ENCODE measurements at places on chromosomes 12 and 14.

DNA sequence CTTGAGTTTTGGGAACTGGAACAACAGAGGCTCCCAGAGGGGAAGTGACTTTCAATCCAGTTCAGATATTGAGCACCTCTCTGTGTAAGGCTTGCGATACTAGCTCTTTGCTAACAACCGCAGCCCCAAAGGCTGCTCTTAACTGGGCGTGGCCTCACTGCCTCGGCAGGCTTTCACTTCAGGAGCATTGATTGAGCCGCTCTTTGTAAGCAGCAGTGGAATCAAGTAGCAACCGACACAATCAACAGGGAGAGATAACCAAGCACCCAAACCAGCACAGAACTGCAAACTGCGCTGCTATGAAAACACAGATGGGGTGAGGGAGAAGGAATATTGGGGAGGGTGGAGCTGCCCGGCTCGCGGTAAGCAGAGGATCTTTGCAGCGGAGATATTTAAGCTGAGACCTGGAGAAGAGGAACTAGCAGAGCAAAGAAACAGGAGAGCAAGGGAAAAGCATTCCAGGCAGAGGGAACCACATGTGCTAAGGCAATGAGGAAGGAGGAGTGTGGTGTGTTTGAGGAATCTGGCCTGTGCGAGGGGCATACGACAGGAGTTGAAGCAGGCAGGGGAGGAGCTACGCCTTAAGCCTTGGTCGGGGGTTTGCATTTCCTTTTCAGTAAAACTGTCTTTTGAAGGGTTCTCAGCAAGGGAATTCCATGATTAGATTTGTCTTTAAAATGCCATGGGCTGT lies 17.3 kb upstream of the YY1 start:
- DNase-seq = no peak

- no peak for DNase-seq
These were observed 16.7 kb upstream of the ZDHHC22 start for GRCh38 chr14:77158175-77158881.

DNA sequence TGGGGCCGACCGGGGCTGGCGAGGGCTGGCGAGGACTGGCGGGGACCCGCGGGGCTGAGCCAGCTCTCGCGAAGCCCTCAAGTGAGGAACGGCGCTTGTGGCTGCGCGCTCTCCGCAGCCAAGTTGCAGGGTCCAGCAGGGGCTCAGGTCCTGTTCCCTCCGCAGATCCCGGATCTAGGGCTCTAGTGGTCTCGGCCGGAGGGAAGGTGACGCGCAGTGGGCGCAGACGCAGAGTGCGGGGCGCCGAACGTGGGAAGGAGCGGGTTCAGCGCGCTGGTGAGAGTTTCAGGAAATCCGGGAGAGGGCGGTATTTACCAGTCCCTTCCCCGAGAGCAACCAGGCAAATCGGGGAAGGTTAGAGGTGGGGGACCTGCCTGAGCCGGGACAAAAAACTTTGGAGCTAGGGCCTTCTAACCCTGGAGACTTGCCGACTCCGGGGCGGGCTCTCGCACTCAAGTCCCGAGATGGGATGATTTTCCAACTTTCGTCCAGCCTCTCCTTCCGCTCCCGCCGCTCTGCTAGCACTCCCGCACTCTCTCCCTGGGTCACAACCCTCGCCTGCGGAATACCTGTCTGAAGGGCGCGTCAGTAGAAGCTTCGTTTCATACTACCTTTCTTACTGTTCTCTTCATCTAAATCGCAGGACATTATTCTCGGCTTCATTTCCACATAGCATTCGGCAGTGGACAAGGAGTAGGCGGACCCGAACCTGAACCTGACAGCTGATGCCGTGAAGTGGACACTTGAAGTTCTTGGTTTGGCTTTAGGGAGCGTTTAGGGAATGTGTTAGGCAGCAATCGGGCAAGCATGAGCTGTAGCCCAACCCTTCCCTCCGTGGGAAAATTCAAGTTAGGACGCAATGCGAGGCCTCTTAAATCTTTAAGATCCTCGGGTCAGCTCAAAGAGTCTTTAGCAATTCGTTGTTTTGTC lies 13.6 kb upstream of the PAX9 start:
- DNase-seq = no peak

DNA sequence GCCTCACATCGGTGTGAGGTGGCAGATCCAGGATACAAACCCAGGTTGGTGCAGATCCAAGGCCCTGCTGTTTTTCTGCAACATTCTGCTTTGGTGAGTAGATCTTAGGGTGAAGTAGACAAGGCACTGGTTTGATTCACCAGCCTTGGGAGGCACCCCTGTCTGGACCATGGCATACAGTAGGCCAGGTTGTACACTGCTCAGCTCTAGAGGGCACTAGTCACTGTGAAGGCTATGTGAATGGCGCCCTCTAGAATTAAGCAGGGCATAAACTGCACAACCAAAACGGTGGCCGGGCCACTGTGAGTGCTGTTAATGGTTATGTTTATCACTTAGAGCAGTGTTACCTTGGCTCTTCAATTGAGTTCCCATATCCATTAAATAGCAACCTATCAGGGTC lies 280.6 kb upstream of the PWP1 start:
- no peak for DNase-seq

GRCh38 chr12:103994235-103994634 lies 28.6 kb downstream of the TDG start:
- no peak for DNase-seq

GRCh38 chr14:94385553-94386057 lies 2.8 kb downstream of the SERPINA1 start:
- DNase-seq = no peak

GRCh38 chr12:41058266-41058665 lies 129.9 kb upstream of the PDZRN4 start:
- no peak for DNase-seq

Data from activated gamma-delta T cell (primary cell).